ENCODE measurements at places on chromosomes 11 and 22.

GRCh38 chr22:21697021-21697771 is 31.4 kb downstream of the PPIL2 start:
- no peak for DNase-seq

DNA sequence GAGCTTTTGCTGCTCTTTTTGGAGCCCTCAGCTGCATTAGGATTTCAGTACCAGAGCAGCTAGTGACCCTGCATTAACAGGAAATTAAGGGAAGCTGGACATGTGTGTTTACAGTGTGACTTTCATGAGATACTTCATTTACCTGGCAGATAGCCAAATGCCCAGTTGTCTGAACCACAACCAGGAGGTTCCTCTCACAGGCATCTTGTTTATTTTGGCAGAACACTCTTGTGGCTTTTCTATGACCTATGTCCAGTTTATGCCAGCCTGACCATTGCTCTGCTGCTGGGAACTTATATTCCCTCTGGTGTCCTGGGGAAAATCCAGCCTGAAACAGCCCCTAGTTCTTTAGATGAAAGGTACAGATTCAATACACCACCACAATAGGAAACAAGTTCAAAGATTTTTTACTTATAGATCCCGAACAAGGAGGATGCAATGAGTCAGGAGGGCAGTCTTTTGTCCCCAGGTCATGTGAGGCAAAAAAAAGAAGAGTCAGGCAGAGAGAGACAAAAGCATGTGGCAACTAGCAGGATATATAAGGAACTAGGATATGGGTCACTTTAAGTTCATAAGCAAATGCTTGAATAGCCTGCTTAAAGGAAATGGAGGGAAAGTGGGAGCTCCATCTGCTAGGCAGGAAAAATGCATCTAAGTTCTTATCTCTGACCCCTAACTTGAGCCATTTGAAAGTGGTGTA is 379.3 kb downstream of the INSC start:
- DNase-seq: peak; percentile 22

GRCh38 chr22:19615867-19616581 is 91.8 kb upstream of the CLDN5 start:
- DNase-seq: no peak

- no peak for DNase-seq
Measured at GRCh38 chr22:39410264-39410663, 10.7 kb downstream of the TAB1 start.

- no peak for DNase-seq
Measured at GRCh38 chr11:134513585-134514120, 101.6 kb upstream of the B3GAT1 start.

- DNase-seq: no peak
Measured at GRCh38 chr11:119320240-119320775, 3.4 kb upstream of the MCAM start.

DNA sequence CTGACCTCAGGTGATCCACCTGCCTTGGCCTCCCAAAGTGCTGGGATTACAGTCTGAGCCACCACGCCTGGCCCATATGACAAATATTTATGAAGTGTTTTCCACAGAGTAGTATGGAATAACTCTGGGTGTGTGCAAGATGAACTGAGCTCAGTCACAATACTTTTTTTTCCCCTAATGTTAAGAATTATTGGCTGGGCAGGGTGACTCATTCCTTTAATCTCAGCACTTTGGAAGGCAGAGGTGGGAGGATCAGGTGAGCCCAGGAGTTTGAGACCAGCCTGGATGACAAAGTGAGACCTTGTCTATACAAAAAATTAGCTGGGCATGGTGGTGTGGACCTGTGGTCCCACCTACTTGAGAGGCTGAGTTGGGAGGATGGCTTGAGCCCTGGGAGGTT is 6.4 kb downstream of the PTPRJ start:
- no peak for DNase-seq

DNA sequence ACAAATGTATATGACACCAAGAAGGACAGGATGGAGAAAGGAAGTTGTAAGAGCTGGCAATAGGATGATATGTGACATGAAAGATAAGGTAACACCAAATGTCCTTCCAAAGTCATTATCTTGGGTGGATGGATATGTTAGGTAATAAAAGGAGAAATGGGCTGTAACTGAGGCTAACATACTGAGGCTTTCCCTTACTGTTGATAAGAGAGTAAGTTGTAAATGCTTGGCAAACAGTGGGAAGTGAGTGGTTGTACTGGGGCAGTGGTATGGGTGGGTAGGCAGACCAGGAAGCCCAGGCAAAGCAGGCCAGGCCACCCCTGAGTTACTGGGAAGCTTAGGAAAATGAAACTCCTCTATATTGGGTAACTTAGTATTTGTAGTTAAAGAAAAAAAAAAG is 73.7 kb downstream of the ARHGAP42 start:
- DNase-seq: no peak

All from RCC 7860 (cell line).